ENCODE measurements at places on chromosomes 7 and 10.
A peak's percentile ranks its signal among the peaks of the same experiment; 100 is the strongest.

GRCh38 chr7:31100445-31100844 lies 48.3 kb downstream of the ADCYAP1R1 start:
- DNase-seq: no peak

GRCh38 chr10:99768556-99768955 lies 13.9 kb upstream of the ABCC2 start:
- no peak for DNase-seq

GRCh38 chr10:44935201-44935965 lies 24.2 kb upstream of the RASSF4 start:
- DNase-seq: no peak

GRCh38 chr7:81791568-81792518 lies 22.0 kb upstream of the HGF start:
- no peak for DNase-seq

DNA sequence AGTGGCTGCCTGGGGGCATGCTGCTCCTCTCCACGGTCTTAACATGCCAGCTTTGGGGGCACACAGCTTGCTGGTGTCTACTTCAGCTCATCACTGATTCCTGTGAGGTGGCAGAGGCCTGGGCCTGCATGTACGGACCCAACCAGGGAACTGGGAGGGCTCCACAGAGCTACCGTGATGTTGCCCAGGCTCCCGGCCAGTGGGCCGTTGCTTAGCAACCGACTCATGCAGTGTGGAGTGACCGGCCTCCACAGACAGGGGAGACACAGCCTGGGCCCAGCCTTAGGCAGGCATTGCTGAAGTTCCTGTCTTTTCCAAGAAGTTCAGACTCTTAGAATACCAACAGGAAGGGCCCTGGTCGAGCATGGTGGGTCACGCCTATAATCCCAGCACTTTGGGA lies 25.8 kb upstream of the SH2B2 start:
- DNase-seq: peak; percentile 37

DNA sequence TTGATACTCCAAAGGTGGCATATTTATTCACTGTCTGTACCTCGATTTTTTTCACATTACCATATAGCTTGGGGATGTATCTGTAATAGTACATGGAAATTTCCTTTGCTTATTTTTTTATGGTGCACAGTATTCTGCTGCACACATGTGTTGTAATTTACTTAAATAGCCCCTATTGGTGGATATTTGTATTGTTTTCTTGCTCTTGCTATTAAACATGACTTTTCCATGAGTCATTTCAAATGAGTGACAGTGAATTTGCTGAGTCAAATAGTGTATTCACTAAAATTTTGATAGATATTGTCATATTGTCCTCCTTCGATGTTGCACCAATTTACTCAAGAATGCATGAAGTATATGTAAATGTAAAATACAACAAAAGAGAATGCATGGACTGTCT lies 122.7 kb upstream of the STEAP4 start:
- DNase-seq: no peak

GRCh38 chr10:5284311-5285057 lies 80.3 kb upstream of the UCN3 start:
- DNase-seq: no peak

- no peak for DNase-seq
Observed at GRCh38 chr10:19847321-19847720, 31.1 kb downstream of the PLXDC2 start.

Data from nephron progenitor cell (in vitro differentiated cells).